ENCODE measurements at places on chromosomes 13 and 19.
A peak's percentile ranks its signal among the peaks of the same experiment; 100 is the strongest.

- DNase-seq: no peak
Measured at GRCh38 chr13:105960326-105960725, 575.1 kb downstream of the EFNB2 start.

DNA sequence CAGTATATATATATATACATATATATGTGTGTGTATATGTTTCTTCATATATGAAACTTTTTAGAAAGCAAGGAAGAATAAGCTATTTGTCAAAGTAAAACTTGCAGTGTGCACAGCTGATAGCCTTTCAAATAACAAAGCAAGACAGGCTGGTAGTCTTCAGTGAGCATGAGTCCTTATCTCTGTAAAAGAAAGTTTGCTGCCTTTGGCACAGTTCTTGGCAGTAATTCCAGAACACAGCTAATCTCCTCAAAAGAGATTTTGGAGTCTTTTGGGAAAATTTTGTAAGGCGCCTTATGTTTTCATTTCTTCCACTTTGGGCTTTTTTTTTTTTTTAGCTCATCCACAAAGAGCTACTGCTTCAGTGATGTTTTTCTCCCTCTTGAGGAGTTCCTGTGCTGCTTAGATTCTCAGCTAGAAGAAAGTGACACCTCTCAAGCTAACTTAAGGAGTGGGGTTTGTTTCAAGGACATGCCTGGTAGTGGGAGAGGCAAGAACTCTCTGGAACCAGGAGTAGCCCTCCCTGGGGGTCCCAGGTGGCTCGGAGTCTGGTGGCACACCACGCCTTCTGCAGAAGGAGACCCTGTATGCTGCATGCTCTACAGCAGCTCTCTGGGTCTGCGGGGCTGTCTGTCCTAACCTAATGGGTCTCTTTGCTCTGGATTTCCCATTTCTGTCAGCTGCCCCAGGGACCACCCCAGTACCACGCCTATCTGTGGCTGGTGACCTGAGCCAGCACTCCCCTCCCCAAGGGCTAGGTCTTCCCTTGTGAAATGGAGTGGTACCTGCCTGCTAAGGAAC, 58.8 kb downstream of the TNFRSF19 start:
- no peak for DNase-seq

DNA sequence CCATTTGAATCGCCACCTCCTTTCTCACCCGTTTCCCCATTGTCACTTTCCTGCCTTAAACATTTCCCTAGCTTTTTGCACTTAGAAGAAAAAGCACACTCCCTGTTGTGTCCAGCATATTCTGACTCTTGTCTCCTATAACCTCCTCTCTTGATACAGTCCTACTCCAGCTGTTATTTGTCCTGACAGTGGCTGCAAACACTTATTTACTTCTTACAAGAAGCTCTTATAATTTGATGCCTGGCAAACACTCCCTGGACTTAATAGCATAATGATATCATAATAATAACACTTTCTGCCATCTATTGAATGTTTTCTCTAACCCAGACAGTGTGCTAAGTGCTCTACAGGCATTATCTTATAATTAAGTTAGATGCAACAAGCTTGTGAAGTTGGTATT, 76.6 kb downstream of the DGKH start:
- no peak for DNase-seq

GRCh38 chr13:52846567-52847321, 1.7 kb downstream of the PCDH8 start:
- no peak for DNase-seq

DNA sequence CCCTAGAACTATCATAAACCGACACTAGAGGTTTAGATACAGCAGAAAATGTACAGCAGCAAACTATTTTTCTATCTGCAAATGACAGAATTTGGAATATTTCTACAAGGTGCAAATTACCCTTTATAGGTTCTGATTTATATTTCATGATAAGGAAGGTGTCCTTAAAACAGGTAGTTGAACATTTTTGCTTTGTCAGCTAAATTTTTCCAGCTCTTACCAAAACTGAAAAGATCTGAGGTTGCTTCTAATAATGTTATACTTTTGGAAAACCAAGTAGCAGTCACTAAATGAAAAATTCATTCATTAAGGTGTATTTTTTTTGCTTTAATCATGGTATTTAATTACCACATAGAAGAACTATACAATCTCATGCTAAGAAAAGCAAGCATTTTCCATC, 9.0 kb downstream of the SHISA2 start:
- no peak for DNase-seq

- DNase-seq: no peak
Measured at GRCh38 chr13:92864584-92865284, 361.9 kb upstream of the GPC6 start.

DNA sequence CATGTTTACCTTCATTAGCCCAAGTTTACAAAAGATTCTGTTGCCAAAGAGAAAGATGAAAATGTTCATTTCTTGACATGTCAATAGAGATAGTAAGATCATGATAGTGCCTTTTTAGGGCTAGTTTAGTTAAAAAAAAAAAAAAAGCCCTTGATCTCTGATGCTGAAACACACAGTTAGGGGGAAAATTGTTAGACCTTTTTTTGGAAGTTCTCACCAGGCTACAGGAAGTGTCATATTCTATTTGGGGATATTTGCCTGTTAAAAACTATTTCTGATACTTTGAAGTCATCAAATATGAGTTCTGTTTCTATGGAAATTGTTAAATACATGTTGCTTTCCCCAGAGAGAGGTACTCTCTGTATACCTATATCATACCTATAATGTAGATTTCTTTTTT, 21.6 kb downstream of the SLAIN1 start:
- no peak for DNase-seq

- DNase-seq: peak; percentile 18
Measured at GRCh38 chr19:10812902-10813404, 23.1 kb downstream of the TMED1 start.

- no peak for DNase-seq
Measured at GRCh38 chr13:45538382-45538781, 73.6 kb downstream of the COG3 start.

DNA sequence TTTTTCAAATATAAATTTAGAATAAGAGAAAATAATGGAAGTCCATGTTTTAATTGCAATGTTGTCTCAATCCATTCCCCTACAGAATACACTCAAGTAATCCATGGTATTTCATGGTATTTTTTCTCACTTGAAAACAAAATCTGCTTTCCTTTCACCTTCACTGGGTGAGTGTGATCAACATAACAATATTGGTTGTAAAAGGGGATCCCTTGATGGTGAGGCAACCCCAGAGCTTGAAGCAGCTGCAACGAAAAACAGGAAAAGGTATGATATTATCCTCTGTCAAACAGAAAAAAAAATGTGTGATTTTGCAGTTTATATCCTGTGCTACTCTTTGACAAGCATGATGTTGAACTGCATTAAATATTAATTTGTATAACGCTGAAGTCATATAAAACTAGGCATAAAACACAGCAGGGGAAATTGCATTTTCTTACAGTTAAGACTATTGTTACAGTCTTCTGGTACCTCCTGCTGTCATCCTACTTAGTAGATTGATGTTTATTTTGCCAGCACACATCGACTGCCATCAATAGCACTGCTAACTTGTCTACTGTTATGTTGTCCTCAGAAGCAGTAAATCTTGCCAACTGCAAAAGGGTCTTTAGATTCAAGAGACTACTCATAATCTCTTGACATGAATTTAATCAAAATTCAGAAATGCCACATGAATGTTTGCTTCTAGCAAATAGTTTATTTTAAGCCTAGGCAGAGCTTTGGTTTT, 373.1 kb upstream of the MIR17HG start:
- DNase-seq: no peak

GRCh38 chr13:99374994-99375737, 68.0 kb upstream of the GPR183 start:
- DNase-seq: no peak

DNA sequence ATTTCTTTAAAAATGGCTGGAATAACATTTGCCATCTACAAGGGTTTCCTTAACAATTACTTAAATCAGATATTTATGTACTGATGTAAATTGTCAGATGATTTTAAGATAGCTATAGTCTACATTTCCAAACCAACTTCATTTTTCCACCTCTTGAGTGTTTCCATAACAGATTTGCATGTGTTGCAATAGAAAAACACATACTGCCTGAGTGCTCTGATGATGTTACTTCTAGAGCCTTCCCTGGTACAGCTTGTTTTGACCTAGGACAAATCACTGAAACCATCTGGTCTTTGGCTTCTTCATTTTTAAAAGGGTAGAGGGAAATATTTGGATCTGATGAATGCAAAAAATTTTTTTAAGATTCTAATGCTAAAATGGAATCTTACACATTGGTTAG, 245.9 kb downstream of the PCDH9 start:
- DNase-seq: no peak

GRCh38 chr19:44809577-44810233, 802 bp downstream of the BCAM start:
- DNase-seq: no peak

DNA sequence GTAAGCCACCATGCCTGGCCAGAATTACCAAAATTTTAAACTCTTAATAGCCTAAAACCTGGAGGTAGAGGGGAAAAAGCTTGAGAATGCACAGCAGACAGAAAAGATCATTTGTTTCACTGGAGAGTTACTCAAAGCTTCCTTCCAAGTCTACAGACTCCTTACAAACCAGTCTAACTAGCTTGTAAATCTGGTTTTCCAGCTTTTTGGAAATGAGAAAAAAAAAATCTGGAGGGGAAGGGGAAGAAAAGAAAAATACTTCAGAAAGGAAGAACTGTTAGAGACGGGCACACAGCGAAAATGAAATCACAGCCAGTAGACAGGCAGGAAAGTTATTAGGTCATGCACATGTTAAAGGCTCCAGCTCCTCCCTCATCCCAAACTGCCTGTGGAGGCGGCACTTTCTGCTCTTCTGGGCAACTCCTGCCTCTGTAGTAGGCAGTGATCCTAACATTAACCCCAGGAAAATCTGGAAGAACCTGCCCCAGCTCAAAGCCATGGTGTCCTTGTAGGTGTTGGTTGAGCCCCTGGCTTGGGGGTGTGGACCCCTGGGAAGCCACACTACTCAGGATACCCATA, 17.3 kb downstream of the PARP4 start:
- no peak for DNase-seq

DNA sequence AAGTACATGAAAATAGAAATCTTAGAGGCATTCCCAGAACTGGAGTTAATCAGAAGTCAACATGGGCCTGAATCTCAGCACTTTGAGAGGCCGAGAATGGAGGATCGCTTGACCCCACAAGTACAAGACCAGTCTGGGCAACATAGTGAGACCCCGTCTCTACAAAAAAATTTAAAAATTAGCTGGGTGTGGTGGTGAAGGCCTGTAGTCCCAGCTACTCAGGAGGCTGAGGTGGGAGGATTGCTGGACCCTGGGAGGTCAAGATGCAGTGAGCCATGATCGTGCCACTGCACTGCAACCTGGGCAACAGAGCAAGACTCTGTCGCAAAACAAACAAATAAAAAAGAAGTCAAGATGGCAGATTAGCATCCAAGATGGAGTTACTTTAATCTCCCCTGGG, 8.5 kb downstream of the IFNL2 start:
- no peak for DNase-seq

Measured in GOT3 (cell line).